Pons (tissue), 1 donor: ENCODE measurements at places on chromosomes 5 and 9.

DNA sequence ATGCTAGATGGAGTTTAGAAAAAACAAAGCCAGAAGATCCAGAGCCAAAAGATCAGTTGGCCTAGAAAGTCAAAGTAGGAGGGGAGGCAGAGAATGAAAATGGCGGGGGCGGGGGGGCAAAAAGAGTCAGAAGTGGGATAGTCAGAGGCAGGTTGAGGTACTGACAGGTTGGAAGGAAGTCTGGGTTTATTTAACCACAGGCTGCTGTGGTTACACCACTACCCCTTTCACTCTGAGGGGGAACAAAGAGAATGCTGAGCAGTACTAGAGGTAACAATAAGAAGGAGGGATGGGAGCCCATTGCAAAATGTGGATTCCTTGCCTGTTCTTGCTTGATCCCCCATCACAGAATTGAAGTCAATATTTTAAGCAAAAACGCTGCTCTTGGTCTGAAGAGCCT lies 111.8 kb downstream of the CAVIN4 start:
- DNase-seq = no peak

DNA sequence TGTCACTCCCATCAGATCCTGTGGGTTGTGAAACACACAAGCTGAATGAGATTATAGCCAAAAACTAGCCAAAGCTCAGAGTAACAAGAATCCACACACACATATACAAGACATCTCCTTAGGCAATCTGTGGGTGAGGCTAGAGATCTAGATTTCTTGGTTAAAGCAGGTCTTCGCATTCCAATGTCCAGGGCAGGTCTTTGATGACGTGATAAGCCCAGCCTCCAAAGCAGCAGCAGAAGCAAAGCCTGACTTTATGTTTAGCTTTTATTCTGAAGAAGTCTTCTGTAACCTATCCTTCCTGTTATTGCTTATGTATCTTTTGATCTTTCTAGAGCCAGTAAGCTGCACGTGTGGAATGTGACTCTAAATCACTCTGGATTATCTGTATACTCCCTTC lies 199.1 kb upstream of the SLC30A5 start:
- DNase-seq = no peak

- no peak for DNase-seq
These were observed 240.7 kb upstream of the NREP start for GRCh38 chr5:111997711-111998110.

DNA sequence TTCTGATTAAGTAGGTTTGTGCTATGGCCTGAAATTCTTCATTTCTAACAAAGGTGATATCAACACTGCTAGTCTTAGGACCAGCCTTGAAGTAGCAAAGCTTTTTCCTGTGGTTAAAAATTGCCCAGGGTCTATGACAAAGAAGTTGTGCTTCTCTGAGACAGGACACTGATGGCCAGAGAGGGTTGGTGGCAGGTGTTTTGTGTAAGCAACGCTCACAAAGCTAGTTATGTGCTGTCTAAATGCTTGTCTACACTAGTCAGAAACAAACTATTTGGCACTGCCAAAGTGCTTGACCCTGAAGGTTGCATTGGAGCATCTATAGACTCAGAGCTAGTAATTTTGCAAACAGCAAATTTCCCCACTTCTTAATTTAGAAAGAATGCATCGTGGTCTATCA lies 44.1 kb upstream of the SELENOP start:
- DNase-seq = no peak
